ENCODE measurements at places on chromosomes 3 and 15. TPM values are rescaled to one million over a fixed set of nuclear protein-coding genes. Genes with fewer than 3 reads are reported as not detected.

ISG20 gene
- 11.0 TPM for total RNA-seq

SLC22A13 gene
- total RNA-seq, result 0.47 TPM

VIPR1 gene
- total RNA-seq, result 9.6 TPM

GOLGA8H gene
- total RNA-seq, result 0.79 TPM

SST gene
- total RNA-seq, result not detected

CAMP gene
- total RNA-seq, result not detected

RARRES1 gene
- total RNA-seq, result 0.20 TPM
